ENCODE measurements at places on chromosomes 16 and 17.

GRCh38 chr17:66643815-66644710 is 190.9 kb upstream of the CACNG5 start:
- no peak for DNase-seq

DNA sequence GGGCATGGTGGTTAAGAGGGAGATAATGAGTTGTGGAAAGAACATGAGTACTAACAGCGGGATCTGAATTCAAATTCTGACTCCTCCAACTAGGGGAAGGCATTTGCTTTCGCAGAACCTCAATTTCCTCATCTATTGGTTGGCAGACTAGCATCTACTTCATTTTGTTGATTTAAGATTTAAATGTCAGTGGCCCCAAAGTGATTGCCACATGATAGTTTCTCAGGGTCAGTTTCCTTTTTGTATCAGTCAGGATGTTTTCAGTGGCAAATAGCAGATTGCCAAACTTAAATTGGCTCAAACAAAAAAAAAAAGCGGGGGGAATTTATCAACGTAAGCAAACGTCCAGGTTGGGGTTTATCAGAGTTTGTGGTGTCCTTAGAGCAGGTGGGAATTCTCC is 25.1 kb upstream of the NOS2 start:
- DNase-seq, result no peak

GRCh38 chr17:72749119-72749572 is 343.3 kb downstream of the SLC39A11 start:
- DNase-seq, result no peak

DNA sequence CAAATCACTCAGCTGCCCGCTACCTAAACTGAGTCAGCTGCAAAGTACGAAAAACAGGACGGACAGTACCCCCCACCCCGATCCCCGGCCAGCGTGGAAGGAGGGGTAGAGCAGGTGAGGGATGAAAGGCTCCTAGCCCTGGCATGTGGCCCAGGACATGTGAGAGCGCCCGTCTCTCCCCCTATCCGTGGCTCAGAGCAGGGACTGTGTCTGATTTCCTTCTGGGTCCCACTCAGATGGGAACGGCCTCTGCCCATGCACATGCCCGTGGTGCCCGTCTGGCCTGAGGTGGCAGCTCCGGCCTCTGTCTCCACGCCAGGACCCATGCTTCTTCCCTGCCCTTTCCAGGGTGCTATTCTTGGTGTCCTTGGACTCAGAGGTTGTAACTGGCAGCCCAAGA is 30.2 kb upstream of the RASD1 start:
- DNase-seq, result no peak

- no peak for DNase-seq
Observed at GRCh38 chr16:56614549-56614991, 6.2 kb downstream of the MT2A start.

GRCh38 chr16:10932959-10933710 is 9.1 kb downstream of the DEXI start:
- DNase-seq, result no peak

DNA sequence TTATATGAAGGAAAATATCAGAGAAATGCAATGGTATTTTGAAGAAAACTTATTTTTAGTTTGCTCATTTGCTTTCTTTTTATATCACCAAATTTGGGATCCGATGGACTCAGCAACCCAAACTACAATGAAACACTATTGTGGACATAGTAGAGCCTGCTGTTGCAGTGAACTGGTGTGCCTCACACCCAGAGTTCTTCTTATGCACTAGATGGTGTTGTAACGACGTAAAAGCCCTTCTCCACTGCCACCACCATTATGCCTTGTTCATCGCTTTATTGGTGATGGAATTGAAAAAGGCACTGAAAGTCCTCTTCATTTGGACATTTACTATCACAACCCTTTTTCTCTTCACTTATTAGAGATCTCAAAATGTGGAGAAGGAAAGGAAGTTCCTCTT is 381.3 kb downstream of the CDH8 start:
- DNase-seq, result peak; percentile 12

DNA sequence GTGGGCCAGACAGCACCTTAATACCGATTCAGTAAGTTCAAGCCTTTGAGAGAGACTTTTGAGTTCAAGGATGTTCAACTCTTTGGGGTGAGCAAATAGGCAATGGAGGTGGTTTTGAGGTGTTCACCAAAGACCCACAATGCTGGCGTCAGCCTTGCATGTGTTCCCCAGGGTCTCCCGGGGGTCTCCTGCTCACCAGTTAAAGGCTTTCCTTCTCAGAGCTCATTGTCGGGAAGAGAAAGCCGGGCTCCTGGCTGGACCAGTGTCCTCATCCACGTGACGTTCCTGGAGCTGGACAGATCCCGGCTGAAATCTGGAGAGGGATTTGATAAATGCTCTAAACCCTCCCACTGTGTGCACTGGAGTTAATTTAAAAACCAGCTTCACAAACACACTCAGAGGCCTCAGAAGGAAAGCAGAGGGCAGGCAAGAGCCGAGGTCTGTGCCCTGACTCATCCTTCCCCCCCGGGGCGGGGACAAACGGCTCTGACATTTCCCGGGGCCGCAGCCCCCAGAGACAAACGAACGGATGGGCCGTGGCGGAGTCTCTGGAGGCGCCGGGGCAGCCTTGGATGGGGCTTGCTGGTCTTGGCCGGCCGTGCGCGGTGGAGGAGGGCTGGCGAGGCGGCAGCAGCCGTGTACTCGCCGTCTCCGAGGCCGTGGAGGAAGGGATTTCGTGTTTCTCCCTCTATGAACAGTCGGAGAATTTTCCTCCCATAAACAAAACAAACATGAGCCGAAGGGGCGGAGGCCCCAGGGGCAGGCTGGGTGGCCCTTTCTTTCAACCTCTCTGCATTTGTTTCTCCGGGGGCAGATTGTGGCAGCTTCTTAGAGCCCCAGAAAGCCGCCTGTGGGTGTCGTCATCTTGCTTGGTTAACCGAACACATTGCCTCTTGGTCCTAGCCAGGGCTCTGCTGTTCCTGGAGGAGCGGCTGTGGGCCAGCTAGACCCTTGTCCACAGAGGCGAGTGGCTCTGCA is 94.2 kb downstream of the NTN1 start:
- DNase-seq, result no peak

GRCh38 chr17:74442670-74443515 is 11.0 kb downstream of the GPRC5C start:
- DNase-seq, result peak; percentile 68

DNA sequence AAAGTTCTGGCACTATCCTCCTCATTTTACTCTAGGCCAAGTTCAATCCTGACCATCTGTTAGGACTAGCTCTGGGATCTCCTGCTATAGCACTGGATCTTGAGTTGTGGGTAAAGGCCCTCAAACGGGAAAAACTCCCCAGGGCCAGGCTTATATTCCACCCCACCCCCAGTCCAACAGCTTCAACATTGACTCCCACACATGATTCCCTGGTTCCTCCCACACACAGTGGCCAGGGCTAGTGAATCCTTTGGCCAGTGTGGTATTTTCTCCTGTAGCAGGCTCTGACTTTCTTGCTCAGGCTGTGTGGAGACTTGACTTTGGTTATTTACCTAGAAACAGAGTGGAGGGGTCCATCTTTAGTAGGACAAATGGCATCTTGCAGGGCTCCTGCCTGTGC is 10.3 kb upstream of the AKAP10 start:
- no peak for DNase-seq

GRCh38 chr17:42249681-42250446 is 26.3 kb downstream of the STAT5B start:
- no peak for DNase-seq

GRCh38 chr16:19882186-19882585 is 2.5 kb downstream of the GPRC5B start:
- peak; percentile 77 for DNase-seq

- no peak for DNase-seq
Observed at GRCh38 chr17:17151541-17151940, 54.6 kb downstream of the PLD6 start.

- DNase-seq, result no peak
Observed at GRCh38 chr16:80997139-80997798, 9.4 kb downstream of the CMC2 start.

DNA sequence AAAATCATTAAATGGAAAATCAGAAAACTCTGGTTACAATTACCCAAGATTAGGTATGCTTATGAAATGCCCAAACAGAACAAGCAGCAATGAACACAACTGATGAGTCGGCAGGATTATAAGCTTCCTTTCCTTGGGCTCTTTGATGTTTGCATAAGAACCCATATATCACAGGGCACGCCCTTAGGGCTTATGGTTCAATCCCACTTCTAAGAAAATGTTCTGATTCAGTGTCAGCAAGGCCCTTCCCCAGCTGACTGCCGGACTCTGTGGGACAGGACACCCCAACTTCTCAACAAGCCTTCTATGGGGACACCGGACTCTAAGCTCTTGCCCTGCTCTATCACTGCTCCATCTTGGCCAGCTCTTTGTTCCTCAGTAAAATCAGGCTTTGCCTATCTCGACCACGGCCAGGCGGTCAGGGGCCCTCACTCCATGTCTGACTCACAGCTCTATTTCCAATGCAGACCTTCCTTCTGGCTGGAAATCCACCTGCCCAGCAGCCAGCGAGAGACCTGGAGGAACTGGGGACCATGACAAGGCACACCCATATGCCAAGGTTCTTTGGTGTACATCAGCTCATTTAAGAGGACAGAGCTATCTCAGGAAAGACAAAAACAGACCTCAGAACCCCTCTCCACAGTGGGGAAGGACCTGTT is 26.8 kb downstream of the LITAFD start:
- DNase-seq, result no peak

DNA sequence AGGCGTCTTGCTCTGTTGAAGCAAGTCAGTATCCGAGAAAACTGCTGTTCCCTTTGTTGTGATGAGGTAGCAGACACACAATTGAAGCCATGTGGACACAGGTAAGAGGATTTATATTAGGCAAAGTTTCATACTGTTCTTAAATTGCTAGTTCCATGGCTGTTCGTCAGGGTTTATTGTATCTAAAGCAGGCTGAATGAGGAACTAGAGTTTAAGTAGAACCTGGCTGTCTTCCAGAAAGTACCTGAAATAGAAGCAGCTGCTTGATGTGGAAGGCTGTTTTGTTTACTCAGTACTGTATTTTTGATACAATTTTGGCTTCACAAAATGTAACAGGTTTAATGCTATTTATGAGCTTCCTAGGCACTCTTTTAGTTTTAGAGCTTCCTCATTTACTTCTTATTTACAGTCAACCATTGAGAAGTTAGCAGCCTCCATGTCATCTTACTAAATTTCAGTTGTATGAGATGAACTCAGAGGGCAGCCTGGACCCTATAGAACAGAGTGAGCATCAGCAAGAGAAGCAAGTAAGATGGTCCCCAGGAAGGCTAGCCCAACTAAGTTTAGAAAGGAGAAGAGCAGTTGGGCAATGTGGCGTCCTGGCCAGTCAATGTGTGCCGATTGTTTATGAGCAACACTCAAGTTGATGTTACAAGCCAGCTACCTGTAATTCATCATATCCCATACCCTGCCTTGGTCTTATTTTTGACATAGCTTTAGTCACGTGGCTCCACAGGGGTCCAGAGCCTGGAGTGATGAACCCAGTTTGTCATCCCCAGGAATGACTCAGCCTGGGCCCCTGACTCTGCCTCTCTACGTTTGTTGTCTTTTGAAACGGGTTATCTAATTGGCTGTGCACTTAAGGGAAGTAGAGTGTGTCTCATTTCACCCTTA is 9.7 kb upstream of the ARL2BP start:
- DNase-seq, result no peak

DNA sequence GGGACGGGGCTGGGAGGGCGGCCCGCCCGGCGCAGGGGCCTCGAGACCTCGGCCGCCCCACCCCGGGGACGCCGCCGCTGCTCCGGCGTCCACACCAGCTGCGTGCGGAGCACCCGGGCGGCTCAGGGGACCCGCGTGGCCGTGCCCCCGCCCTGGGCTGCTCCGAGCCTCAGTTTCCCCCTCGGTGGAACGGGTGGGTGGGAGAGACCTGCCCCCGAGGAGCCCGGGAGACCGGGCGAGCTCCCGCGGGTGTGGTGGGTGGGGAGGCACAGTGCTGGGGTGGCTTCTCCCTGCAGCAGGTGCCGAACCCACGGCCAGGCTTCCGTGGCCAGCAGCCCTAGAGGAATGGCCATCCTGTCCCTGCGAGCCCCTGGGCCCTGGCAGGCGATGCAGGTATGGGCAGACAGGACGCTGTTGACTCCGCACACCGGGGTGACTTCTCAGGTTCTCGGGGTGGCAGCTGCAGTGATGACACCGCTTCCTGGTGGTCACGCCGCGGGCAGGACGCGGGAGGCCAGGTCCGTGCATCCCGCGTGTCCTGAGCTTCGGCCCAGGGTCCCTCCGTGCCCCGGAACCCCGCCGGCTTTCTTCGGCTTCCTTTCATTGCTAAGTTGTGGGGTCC is 677 bp downstream of the DEF8 start:
- no peak for DNase-seq

GRCh38 chr16:68356249-68356918 is 45.6 kb downstream of the PRMT7 start:
- DNase-seq, result peak; percentile 31

GRCh38 chr17:75589919-75590303 is 2.3 kb downstream of the MYO15B start:
- no peak for DNase-seq

DNA sequence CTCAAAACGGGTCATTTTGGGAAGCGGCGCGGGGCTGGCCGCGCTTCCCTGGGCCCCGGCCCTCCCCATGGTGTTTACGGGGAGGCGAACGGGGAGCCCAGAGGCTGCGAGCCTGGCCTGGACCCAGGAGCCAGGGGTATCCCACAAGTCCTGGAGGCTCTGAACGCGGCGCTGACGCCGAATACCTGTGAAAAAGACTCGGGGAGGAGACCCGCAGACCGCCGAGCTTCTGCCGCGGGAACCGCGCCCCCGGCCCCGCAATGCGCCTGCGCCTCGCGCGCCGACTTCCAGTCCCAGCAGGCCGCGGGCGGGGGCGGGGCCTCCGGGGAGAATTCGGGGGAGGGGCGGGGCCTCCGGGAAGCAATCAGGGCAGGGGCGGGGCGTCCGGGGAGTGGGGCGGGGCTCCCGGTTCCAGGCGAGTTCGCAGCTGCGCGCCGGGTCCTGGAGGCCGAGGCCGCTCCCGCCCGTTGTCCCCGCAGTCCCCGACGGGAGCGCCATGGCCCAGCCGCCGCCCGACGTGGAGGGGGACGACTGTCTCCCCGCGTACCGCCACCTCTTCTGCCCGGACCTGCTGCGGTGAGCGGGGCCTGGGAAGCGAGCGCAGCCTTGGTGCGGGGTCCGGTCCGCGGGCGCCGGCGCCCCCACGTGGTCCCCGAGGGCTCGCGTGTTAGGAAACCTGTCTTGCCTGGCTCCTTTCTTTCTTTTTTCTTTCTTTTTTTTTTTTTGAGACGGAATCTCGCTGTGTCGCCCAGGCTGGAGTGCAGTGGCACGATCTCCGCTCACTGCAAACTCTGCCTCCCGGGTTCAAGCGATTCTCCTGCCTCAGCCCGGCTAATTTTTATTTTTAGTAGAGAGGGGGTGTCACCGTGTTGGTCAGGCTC is at the start of gene DECR2:
Gene DECR2 (plus strand): TSS at position 418 of the 881 bp plus-strand sequence. CDS start 79 bp downstream, at position 497.
- peak; percentile 97 for DNase-seq

DNA sequence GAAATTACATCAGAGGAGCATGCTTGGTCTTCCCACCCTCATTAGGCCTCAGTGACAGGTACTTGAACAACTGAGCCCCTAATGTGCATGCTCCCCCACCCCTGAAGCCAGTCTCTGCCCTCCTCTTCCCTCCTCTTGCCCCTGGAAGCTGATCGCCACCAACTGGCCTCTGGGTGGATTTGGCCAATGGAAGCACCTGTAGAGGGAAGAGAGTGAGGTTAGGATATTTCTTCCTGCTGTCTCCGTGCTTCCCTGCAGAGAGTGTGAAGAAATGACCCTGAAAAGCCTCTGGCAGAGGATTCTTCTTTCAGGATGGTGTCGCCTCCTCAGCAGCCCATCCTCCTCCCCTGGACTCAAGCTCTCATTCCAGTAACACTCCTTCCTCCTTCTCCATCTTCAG is 5.9 kb upstream of the CBLN1 start:
- DNase-seq, result no peak

All from hippocampal formation (tissue), 2 donors.